ENCODE measurements at places on chromosomes 1 and 21.

DNA sequence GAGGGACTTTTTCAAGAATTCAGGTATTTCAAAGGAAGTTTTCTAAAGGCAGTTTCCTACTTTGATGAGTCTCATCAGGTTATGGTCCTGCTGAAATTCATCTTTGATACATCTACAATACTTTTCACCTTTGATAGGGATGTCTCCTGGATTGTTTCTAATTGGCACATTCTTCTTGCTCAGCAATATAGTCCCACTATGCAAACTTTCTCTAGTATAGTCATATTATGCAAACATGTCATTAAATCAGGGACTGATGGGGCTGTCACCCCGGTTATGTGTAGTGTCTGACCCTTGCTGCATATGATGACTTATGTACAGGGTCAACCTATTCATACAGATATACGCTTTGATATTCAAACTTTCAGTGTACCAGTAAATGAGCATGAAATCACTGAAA lies 379 bp upstream of the FCRL1 start:
- DNase-seq = no peak

DNA sequence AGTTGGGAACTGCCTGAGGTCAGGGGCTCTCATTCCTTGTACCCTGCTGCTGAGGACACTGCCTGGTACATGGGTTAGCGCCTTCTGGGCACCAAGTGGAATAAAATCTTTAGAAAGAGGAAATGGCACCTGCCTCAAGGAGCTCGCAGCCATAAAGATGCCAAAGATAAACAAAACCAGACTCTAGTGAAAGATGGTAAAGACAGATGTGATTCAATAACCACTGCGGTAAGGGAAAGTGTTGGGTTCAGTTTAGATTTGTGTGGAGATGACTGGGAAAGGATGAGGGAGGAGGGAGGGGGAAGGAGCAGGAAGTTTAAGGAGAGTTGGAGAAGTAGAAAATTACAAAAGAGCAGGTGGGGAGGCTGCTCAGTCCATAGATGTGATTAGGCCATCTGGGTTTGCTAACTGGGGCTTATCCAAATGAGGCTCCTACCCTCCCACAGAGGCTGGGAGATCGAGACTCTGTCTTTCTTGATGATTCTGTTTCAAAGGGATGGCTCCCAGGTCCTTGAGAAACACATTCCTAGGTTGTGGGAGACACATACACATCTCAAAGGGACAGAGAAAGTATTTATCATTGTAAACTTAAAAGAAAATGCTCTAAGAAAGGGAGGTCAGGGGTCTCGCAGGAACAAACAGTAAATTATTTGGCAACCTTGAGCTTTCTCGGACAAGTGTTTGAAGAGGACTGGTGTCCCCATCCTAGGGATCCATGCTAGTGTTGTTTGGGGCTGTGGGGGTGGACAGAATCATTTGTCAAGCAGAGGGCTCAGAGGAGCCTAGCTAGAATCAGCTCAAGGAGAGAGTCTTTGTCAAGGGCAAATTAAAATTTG lies 65.7 kb upstream of the MORC3 start:
- no peak for DNase-seq

DNA sequence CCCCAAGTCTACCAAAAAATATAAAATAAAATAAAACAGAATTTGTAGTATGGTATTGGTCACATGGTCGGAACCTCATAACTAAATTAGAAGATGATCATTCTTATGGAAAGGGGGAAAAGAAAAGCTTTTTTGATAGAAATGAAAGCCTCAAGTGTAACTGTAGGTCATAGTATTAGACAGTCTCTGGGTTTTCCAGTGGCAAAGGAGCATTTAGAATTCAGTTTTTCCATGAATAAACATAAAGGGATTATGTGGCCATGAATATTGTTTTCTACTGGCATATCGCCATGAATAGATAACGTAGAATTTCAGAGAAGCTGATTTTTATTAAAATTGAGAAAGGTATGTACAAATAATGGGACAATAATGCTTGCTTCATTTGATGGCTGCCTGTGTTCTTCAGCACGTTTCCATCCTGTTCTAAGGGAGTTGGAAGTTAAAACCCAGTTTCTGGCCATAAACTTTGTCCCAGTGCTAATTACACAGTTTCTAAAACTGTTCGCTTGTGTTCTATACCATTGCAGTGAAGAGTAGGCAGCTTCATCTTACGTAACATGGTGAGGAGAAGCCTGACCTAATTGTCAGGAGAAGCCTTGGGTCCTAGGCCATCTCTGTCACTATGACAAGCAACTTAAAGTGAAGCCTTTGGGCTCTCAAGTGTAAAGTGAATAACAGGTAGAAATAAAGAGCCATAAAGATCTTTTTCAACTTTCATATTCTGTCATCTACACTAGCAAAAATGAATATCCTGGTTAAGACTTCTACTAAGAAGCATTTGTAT lies 70.5 kb upstream of the PGD start:
- DNase-seq = no peak

DNA sequence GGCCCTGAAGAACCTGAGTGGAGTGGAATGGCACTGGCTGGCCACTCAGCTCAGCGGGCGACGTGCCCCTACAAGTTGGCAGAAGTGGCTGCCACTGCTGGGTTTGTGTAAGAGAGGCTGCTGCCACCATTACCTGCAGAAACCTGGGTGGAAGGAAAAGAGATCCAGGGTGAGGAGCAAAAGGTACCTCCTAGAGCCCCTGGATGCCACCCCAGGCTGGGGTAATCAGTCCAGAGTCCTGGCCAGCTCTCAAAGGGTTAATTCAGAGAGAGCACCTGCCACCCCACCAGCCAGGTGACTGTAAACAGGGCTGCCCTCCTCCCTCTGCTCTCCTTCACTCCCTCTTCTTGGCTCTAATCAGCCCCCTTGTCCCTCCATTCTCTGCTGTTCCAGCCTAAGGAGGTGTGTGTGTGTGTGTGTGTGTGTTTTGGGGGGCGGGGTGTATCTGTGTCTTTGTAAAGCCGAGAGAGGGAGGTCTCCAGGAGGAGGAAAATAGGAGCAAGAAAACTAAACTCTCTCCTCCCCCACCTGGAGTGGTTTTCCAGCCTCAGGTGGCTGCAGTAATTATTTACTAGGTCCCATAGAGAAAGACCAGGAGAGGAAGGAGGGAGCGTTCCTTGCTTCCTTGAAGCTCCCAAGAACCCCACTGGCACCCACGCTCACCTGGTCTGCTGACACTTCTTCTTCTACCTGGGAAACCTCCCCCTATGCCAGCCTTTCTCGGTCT lies 12.6 kb downstream of the TRIM46 start:
- DNase-seq = no peak

DNA sequence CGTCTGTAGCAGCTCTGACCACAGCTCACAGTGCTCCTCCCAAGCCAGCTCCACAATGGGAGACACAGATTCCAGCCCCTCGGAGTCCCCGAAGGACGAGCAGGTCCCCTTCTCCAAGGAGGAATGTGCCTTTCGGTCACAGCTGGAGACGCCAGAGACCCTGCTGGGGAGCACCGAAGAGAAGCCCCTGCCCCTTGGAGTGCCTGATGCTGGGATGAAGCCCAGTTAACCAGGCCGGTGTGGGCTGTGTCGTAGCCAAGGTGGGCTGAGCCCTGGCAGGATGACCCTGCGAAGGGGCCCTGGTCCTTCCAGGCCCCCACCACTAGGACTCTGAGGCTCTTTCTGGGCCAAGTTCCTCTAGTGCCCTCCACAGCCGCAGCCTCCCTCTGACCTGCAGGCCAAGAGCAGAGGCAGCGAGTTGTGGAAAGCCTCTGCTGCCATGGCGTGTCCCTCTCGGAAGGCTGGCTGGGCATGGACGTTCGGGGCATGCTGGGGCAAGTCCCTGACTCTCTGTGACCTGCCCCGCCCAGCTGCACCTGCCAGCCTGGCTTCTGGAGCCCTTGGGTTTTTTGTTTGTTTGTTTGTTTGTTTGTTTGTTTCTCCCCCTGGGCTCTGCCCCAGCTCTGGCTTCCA lies 22.9 kb upstream of the VPS13D start:
- DNase-seq = no peak

- DNase-seq = no peak
Measured at GRCh38 chr1:151713874-151714273, 2.7 kb downstream of the CELF3 start.

- DNase-seq = no peak
Measured at GRCh38 chr1:54136269-54136896, 16.4 kb downstream of the CDCP2 start.

DNA sequence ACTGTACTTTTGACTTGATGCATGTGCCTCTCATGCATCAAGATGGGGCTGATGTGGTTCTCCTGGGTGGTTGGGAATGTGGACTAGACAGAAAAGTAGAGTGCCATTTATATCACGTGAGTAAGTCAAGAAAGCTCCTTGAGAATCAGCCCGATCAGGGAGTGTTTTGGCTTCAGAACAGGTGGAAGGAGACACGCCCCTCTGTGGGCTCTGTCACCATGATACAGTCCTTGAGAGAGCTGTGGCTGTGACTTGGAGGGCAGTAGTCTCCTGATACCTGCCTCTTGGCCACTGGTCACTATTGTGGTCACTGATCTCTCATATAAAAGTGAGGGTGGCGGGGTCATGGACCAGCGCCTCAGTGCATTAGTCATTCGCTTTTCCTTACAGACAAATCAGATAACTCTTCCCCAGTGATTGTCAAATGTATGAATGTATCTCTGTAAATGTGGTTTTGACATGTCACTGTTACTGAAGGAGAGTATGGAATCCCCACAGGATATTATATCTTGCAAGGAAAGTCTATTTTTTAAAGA lies 8.9 kb upstream of the C4BPB start:
- no peak for DNase-seq

DNA sequence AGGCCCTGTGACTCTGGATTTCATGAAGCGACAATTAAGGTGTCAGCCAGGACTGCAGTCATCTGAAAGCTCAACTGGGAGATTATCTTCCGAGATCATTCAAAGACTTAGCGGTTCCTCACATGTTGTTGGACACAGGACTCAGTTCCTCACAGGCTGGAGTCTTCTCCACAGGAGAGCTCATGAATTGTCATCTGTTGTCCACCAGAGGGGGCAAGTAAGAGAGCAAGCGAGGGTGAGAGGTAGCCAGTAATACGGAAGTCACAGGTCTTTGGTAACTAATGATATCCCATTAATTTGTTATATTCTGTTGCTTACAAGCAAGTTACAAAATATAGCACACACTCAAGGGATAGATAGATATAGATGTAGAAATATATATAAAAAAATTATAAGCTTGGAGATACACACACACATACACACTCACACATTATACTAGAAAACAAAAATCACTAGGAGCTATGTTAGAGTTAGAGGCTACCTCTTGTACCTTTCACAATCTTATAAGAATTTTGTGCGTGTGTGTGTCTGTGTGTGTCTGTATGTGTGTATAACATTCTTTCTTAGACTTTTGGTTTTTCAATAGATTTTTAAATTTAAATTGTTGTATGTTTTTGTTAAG lies 1695.3 kb downstream of the BRINP3 start:
- no peak for DNase-seq

DNA sequence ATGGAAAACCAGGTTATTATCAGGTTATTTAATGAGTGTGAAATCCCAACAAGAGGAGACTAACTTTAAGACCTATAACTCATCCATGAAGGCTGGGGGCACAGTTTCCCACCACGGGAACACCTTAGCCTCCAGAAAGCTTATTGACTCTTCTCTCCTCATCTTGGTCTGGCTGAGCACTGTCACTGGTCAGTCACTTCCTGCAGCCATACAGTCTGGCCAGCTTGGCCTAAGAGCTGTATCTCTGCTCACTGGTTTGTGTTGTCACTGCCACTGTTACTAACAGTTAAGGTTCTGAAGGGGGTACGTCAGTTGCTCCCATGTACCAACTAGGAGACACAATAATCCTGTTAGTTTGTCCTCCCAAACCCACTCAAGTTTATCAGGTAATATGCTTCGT lies 16.7 kb upstream of the DDAH1 start:
- DNase-seq = no peak

DNA sequence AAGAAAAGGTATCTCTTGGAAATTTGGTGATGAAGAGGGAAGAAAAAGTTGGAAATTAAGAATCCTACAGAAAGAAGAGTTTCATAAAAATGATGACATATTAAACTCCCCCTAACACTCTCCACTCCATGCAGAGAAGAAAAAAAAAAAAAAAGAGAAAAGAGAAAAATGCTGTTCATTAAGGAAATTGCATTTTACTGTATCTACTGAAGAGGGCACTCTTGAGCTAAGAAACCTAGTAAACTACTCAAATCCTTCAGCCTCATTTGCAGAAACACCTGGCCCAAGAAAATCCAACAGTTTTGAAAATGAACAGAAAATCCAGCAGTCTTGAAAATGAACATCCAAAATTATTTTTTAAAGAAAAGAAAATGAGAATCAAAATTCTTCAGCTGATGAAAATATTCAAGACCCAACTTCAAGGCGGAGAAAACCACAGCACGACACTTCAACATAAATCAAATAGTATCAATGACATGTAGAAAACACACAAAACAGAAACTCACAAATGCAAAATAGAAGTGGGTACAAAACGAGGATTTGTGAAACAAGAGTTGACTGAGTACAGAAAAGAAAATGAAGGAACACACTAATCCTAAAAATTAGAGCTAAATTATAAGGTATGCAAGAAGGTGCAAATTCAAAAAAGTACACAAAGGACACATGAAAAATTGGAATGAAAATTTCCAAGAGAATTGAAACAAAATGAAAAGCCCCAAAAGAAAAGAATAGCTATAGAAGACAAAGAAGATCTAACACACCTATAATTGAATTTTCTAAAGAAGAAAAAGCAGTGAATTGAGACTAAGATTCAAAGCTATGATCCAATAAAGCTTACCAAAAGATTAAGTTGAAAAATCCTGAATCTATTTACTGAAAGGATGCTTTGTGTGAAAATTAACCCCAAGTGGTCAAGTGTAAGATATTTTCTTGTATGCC lies 73.2 kb upstream of the DNAJC6 start:
- DNase-seq = no peak

DNA sequence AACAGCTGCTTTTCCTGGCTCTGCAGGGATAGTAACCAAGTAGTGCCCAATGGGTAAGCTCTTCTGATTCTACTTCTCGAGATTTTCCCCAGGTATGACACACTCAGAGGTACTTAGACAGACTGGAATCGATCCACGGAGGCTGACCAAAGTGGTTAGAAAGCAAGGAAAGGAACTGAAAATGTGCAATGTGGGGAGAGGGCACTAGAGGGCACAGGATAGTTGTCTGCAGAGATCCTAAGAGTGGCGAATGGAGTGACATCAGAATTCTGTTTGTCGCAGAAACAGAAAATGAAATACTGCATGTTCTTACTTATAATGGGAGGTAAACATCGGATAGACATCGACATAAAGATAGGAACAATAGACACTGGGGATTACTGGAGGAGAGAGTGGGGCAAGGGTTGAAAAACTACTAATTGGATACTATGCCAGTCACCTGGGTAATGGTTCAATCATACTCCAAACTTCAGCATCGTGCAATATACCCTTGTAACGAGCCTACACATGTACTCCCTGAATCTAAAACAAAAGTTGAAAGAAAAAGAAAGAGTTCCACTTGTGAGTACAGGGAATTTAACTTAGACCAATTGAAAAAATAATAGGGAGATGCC lies 23.3 kb downstream of the CYP2J2 start:
- DNase-seq = no peak

- DNase-seq = no peak
Measured at GRCh38 chr21:46621457-46622182, 13.9 kb upstream of the PRMT2 start.

GRCh38 chr1:32896451-32896850 lies 4.7 kb downstream of the TMEM54 start:
- DNase-seq = no peak
